Stimulated activated CD8-positive, alpha-beta memory T cell treated with anti-CD3 and anti-CD28 coated beads, Interleukin-15, amount 100 ng/mL, for 1 hour (primary cell): ENCODE measurements at places on chromosomes 5 and 9.

- no peak for DNase-seq
Observed at GRCh38 chr5:14171621-14172020, 28.5 kb downstream of the TRIO start.

GRCh38 chr5:34699155-34700077, 43.3 kb downstream of the RAI14 start:
- no peak for DNase-seq

DNA sequence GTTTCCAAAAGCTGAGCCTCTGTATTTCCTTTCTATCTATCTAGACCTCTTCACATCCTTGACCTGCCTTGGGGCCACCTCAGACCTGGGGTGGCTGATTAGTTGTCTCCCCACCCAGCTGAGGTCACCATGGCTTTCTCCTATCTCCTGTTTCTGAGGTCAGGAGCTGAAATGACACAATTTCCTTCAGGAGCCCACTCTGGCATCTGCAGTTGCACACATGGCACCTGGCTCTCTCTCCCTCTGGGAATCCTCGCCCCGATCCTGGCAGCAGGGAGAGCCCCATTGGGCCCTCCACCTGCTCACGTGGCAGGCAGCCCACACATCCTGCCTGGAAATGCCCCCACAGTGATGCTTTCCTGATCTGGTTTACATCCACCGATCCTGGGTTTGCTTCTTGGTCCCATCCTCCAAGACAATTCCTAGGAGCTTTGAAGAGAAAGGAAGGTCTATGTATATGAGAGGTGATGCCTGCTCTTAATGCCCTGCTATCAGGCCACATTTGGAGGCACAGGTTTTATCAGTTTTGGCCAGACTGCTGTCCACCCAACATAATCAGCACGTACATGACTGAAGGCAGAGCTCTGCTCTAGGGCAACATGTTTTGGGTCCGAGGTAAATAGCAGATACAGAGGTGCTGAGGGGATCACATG, 53.7 kb downstream of the MARCHF3 start:
- DNase-seq = no peak

GRCh38 chr5:6475626-6476312, 27.1 kb downstream of the UBE2QL1 start:
- no peak for DNase-seq

GRCh38 chr9:91903126-91903911, 46.7 kb downstream of the ROR2 start:
- no peak for DNase-seq

GRCh38 chr5:91318724-91319123, 64.4 kb downstream of the ARRDC3 start:
- DNase-seq = no peak

DNA sequence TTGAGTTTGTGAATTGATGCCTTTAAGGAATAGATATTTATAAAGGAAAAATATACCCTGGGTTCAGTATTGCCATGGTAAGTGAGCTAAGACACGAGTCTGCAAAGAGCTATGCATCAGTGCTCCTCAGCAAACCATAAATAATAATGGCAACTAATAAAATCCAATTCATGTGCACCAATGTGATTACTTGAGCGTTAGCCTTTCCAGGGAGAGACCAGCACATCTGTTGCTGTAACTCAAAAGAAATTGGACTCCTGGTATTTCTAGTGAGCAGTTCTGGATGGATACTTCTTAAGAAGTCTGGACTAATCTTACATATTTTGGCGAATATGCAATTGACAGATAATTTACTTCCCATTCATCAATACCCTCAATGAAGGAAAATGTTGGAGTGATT, 373.3 kb downstream of the ARHGEF28 start:
- DNase-seq = no peak

DNA sequence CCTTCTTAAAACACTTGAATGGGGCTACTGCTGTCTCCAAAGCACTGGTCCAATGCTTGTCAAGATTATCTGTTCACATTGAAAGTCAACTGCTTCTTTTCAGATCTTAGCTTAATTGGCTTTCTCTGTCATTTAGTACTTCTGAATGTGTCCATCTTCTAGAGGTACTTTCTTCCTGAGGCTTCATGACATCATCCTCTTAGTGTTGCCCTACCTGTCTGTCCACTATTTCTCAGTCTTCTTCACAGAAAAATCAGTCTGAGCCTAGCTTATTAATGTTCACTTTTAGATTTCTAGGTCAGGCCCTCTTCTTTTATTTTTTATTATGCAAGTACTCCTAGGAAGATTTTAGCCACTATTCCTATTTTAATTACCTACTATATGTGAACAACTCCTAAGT, 899.9 kb downstream of the DTWD2 start:
- DNase-seq = no peak

DNA sequence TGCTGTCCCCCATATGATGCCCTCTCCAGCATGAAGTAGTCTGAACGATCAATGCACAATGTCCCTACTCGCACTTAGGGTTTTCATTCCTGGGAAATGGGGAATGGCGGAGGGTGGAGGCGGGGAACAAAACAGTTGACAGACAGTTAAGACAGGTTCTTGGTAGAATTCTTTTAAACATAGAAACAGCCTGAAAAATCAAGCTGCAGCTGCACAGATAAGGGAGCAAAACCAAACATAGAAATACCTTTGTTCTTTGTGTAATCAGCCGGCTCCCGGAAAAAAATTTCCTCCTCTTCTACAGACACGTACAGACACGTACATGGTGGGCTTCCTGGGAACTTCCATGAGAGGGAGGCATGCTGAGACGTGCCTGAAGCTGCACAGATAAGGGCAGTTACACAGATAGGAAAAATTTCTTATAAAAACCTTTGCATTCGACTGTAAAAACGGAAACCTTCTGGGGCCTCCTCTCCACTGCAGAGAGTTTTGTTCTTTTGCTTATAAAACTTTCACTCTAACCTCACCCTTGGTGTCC, 662.4 kb upstream of the PTPRD start:
- no peak for DNase-seq
